Pulmonary artery endothelial cell (primary cell): ENCODE measurements at places on chromosomes 2 and 18. TPM values are rescaled to one million over a fixed set of nuclear protein-coding genes. Genes with fewer than 3 reads are reported as not detected.

DNA sequence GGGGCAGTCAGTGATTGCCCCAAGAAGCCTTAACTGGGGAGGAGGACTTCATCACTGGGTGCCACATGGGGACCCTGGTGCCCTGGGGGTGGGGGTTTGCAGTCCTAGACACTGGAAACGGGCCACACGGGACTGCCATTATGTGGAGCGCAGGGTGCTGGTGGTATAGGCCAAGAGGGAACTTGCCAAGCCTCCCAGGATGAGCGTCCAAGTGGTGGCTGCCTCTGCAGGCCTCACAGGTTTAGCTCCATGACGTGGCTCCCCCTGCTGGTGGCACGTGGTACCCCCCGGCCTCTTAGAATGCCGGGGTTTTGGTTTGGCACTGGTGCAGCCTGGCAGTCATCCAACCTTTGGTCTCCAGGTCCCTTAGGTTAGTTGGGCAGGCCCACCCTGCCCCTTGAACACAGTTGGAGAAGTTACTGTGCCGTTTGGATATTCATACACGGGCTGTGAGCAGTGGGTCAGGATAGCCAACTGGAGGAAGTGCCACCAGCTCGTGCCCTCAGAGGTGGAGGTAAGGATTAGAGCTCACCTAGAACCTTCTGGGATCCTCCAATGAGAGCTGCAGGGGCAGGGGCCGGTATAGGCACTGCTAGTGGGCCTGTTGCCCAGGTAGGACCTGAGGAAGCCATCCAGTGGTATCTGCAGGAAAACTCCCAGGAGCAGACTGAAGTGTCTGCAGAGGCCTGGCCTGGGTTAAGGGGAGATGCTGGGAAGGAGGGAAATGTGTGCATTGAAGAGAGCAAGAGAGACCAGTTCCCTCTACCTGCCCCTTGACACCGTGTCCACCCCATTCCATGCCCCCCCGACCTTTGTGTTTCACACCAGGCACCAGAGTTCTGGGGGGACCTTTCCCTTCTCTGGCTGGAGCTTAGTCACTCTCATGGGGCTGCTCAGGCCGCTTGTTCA lies 5.7 kb downstream of the PTMA start:
- peak; percentile 45 for DNase-seq

DNA sequence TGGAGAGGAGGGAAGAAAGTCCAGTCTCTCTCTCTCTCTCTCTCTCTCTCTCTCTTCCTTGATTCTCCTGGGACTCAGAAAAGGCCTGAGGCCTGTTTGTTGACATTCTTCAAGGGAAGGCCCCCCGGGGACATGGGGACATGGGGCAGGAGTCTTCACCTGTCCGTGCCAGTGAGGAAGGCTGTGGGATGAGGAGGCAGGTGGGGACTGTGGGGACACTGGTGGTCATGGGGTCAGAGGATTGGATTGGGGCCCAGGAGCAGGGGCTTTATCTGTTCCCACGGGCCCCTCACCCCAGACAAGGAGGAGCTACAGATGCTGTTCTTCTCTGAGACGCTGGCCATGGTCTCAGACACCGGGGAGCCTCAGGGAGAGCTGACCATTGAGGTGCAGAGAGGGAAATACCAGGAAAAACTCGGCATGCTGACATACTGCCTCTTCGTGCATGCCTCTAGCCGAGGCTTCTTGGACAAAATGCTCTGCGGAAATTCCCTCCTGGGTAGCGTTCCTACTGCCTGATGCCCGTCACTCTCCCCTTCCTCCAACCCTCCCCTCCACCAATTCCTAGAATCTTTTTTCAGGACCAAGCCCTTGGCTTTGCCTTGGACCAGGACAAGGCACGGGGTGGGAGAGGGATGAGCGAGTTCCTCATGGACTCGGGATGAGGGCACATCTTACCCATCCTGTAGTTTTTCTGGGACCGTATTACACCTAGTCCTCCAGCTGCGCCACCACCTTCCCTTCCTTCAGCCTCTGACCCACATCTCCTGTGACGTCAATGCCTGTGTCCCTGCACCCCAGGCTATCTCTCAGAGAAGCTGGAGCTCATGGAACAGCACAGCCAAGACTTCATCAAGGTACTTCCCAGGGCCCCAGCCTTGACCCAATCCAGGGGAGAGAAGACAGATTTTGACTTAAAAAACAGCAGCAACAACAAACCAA lies 850 bp downstream of the CATIP start:
- no peak for DNase-seq

GRCh38 chr2:227163485-227163997 lies 464 bp downstream of the COL4A4 start:
- DNase-seq, result no peak

DNA sequence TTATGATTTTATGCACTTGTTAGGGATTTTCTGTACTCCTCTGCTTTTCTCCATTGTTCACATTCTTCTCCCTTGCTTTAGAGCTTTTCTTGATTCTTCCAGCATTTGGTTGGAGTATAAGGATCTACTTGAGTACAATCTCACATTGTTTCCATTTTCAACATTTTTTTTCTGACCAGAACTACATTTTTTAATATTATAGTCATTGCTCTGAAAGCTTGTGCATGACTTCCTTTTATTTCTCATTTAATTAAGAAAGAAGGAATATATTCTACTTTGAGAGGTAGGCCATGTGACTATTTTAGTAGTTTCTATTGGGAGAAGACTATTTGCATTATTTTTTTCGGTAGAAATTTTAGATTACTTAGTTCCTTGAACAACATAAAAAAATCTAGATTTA lies 200.4 kb downstream of the TMEM247 start:
- DNase-seq, result no peak

DNA sequence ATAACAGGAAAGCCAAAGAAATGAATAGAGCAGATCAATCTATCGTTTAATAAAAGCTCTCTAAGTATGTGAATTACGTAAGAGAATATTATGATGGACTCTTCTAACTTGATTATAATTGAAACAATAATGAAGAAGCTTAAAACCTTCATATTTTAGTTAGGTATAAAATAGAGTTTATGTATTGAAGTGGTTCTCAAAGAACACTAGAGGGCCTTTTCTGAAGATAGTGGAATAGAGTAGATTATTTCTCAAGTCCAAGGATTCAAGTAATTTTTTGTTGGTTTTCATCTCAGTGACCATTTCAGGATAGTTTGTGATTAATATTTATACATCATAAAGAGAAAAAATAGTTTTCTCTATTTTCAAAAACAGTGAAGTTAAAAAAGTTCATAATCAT lies 97.7 kb downstream of the NBEAL1 start:
- DNase-seq, result no peak

DNA sequence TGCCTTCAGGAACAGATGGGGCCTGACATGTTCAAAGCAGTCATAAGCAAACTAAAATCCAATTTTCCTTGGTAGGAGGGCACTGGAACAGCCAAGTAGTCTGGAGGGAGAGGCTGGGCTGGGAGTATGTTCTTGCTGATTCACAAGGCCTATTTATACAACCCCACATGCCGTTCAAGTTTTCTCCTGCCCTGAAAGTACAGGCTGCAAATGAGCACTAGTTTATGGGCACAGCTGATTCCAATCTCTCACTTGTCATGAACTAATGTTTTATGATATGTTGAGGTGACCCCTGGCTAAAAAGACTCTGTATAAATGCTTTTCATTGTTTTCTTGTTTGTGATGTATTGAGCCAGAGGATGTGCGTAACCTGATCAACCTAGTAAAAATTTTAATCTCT lies 183.4 kb upstream of the SRD5A2 start:
- DNase-seq, result no peak

- DNase-seq, result no peak
Observed at GRCh38 chr2:28633746-28634145, 117.9 kb upstream of the PPP1CB start.

GRCh38 chr2:3430172-3430571 lies 50.7 kb downstream of the TRAPPC12 start:
- no peak for DNase-seq

DNA sequence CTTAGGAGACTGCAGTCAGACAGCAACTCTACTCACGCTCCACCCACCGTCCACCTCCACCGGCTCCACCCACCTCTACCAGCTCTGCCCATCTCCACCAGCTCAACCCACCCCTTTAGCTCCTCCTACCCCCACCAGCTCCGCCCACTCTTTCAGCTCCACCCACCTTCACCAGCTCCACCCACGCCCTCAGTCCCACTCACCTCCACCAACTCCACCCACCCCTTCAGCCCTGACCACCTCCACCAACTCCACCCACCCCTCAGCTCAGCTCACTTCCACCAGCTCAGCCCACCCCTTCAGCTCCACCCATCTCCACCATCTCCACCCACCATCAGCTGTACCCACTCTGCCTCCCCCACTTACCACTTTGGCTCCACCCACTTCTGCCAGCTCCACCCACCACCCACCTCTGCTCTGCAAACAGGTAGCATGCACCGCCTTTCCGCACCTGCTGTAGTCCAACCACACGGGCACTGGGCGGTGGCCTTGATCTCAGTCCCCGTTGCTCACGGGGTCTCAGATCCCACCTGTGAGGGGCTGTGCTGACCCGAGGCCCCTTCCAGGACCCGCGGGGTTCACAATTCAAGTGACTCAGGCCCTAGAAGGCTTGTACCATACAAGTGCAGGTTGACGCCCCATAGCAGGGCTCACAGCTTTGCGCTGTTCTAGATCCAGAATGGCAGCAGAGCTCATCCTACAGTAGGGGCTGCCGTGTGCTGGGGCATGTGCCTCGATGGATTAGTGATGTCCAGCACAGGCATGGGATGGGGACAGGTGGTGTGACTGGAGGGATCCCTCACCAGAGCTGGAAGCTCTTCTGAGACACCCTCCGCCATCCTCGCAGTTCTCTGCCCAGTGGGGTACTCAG lies 77.2 kb upstream of the OTOS start:
- no peak for DNase-seq

DNA sequence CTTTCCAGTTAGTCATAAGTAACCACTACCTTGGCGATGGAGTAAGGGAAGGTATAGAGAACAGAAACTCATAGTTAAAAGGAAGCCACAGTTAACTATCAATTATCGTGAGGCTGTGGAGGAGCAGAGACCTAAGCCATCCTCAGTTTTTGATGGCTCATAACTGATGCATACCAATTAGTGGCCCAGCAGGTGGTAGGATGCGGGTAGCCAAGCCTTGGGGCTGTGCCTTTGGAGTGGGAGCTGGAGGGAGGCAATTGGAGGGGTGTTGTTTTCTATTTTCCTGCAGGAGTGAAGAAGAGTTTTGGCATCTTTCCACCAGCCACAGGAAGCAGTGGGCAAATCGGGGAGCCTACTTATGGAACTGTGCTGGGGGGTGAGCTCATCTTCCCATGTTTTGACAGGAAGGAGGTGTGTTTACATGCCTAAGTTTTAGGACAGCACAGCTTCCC lies 194.8 kb downstream of the TPGS2 start:
- DNase-seq, result no peak

DNA sequence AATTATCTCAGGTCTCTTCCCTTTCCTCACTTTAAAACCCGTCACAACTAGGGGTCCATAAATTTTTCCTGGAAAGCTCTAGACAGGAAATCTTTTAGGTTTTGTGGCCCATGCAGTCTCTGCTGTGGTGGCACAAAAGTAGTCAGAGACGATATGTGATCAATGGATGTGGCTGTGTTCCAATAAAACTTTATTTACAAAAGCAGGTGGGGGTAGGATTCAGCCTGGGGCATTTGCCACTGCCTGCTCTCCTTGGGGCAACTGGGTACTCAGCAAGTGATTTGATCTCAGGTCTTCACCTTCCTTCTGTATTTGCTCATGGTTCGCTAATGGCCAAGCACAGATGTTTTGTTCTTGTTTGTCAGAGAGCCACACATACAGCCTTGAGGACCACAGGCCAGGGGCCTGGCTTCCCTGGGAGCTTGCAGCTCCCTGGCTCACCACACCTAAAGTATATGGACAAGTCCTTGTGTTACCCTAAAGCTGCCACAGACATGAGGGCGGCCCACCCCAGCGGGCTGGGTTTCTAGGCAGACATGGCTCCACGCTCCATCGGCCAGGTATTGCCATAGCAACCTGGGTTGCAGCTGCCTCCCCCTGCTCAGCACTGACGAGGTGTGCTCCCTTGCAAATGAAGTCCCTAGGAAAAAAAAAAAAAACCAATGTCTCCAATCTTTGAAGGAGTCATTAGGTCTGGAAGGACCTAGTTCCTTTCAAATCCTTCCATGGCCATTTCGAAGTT lies 89.7 kb upstream of the YWHAQ start:
- no peak for DNase-seq

- no peak for DNase-seq
Observed at GRCh38 chr2:225429717-225430116, 30.2 kb downstream of the NYAP2 start.

GRCh38 chr2:143942486-143942885 lies 577.4 kb downstream of the ZEB2 start:
- DNase-seq, result no peak

DNA sequence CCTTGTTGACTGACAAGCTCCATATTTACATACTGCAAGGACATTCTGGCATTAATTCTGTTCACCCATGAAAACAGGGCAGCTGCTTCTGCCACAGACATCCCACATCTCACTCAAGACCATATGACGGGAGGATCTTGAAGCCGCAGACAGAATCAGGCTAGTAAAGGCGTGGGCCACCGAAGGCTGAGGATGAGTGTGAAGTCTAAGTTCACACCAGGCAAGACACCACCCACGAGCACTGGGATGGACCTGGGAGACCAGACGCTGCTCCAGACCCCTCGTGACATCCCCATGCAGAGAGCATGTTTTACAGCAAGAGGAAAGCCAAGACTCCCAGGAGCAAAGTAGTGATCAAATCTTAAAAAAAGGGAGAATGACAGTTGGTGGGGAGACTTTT lies 3.2 kb downstream of the FHL2 start:
- DNase-seq, result no peak

- DNase-seq, result no peak
Observed at GRCh38 chr2:196520605-196521004, 118.9 kb upstream of the CCDC150 start.

DNA sequence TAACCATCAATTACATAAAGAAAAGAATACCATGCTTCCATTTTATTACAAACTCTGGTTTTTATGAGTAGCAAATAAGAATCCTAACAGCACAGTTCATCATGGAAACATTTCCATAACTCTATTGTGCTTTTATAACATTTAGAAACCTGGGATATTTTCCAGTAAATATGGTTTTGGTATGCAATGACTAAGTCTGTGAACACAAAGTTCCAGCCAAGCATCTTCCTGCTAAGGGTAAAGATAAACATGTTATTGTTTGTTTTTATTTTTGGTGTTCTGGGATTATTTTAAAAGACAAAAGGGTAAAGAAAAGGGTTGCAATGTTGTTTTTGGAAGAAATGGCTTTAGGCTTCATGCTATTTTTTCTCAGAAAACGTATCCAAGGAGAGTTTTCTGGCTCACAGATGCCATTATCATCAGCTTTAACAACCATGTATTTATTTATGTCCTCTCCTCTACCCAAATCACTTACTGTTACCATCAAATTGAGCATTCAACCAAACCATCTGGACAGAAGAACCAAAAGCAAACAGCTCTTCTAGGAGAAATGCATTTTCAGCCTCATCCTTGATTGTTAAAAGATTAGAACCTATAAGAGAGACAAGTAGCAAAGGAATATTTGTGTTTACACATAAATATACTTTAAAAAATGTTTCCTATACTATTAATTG lies 116.0 kb downstream of the PLA2R1 start:
- DNase-seq, result peak; percentile 87

The TGFA gene
- total RNA-seq, result 0.26 and 0.32 TPM in 2 replicates

The IL36B gene
- total RNA-seq, result not detected in 2 replicates

The LYG2 gene
- total RNA-seq, result not detected in 2 replicates

The KLHL29 gene
- 4.2 and 5.6 TPM in 2 replicates for total RNA-seq
